ENCODE measurements at places on chromosomes 13 and 19.
A peak's percentile ranks its signal among the peaks of the same experiment; 100 is the strongest.

DNA sequence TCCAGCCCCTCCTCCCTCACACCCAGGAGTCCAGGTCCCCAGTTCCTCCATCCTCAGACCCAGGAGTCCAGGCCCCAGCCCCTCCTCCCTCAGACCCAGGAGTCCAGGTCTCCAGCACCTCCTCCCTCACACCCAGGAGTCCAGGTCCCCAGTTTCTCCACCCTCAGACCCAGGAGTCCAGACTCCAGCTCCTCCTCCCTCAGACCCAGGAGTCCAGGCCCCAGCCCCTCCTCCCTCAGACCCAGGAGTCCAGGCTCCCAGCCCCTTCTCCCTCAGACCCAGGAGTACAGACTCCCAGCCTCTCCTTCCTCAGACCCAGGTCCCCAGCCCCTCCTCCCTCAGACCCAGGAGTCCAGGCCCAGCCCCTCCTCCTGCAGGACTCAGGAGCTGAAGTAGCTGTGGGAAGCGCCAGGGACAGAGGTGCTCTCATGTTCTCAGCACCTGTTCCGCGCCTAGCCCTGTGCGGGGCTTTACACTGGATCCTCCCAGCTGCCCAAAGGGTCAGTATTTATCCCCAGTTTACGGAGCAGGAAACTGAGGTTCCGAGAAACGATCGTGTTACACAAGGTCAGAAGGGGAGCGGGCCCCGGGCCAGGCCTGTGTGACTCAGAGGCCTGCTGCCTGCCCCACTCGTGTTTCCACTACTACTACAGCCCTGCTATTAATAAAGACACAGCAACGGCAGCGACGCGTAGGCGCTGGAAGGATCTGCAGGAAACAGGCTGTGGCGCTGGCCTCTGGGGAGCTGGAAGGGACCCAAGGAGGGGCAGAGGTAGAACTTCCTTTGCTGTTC lies 1.7 kb upstream of the SBK3 start:
- DNase-seq = no peak

DNA sequence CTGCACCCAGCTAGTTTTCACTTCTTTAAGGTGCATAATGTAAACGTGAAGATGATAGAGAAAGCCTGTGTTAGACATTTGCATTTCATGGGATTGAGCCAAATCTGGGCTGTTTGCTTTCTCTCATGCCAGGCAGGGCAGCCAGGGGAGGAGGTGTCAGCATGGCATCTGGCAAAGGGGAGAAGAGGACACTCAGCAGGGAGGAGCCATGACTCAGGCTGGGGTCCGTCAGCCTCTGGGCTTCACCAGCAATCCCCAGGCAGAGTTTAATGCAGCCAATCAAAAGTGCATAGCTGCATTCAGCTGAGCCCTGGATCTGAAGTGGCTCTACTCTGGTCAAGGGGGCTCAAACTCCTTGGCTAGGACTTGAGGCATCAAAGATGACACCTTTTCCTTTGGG lies 23.5 kb downstream of the EBPL start:
- DNase-seq = no peak

- no peak for DNase-seq
Observed at GRCh38 chr13:97934590-97934989, 18.9 kb upstream of the IPO5 start.

DNA sequence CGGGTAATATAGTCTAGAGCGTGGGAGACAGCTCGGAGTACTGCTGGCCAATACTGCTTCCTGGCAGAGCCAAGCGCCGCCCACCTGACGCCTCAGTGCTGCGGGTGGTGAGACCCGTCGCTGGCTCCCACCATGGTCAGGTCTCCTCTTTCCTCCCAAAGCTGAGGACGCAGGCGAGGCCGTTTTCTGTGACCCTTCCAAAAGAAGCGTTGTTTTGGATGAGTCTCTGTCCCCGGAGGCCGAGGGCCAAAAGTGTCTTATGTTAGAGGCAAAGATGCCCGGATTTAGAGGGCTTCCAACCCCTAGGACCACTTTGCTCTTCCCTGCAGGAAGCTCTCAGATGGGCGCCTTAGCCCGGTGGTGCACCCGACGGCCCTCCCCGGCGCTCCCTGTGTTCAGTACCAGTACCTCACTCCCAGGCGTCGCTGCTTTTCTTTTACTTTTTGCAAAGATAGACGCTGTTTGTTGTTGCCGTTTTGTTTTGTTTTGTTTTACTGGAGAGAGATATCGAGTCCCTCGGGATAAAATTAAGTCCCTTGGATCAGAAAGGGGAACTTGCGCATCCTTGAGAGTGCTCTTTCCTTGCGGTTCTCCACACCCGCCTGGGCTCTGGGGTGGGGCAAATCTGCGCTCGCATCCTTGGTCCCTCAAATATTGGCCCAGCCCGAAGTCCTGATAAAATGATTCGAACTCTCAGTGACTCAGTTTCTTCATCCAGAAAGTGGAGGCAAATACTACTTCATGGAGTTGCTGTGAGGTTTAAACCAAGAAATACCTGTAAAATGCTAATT lies 7.0 kb downstream of the PDX1 start:
- peak; percentile 47 for DNase-seq

GRCh38 chr13:38350114-38350617 lies 515 bp downstream of the UFM1 start:
- peak; percentile 42 for DNase-seq

DNA sequence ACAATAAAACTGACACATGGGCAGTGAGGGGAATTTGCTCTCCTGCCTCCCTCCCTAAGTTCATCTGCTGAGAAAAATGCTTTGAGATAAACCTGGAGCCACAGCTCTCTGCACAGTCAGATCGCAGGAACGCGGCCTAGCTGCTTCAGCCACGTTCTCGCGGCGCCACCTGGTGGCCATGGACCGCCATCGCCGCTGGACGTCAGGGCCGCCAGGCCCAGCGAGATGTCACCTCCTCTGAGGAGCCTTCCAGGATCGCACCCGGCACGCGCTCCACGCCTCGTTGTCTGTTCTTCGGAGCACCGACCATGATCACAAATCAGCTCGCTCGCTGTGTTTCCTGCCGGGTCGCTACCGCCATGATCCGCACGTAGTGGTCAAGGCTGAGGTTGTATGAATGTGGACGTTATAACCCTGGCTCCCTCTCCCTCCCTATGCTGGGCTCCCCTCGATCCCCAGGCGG lies 20.6 kb upstream of the USP29 start:
- peak; percentile 84 for DNase-seq

GRCh38 chr13:106326751-106327150 lies 208.7 kb downstream of the EFNB2 start:
- DNase-seq = no peak

DNA sequence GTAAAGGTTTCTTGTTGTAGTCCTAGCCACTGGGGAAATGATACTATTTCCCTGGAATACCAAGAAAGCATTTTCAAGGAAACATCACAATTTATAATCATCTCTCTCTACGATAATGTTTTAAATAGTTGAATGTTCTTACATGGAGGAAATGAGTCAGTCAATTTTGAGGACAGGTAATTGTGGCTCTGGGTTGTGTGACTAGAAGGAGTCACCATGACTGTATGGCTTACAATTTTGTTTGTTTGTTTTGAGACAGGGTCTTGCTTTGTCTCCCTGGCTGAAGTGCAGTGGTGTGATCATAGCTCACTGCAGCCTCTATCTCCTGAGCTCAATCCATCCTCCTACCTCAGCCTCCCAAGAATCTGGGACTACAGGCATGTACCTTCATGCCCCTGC lies 47.4 kb downstream of the COG3 start:
- no peak for DNase-seq

- DNase-seq = no peak
Observed at GRCh38 chr19:44947041-44947581, 1.3 kb downstream of the APOC2 start.

GRCh38 chr13:108326309-108326708 lies 56.8 kb downstream of the TNFSF13B start:
- DNase-seq = no peak

DNA sequence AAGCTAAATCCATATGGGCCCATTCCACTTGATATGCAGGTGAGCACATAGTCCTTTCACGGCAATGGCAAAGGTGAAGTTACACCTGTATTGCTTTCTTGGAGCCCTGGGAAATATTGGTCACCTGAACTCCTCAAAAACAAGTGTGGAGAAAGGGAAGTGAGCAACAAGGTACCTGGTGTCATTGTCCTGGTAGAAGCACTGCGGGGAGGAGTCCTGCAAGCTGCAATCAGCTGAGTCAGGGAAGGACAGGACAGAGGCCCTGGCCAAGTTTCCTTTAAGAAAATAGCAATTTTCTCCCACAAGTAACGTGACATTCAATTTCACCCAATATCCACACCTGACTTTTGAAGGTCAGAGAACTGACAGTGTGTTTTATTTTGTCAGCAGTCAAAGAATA lies 389.1 kb downstream of the IRS2 start:
- DNase-seq = no peak

- DNase-seq = no peak
Observed at GRCh38 chr13:51832471-51833152, 12.4 kb downstream of the TMEM272 start.

DNA sequence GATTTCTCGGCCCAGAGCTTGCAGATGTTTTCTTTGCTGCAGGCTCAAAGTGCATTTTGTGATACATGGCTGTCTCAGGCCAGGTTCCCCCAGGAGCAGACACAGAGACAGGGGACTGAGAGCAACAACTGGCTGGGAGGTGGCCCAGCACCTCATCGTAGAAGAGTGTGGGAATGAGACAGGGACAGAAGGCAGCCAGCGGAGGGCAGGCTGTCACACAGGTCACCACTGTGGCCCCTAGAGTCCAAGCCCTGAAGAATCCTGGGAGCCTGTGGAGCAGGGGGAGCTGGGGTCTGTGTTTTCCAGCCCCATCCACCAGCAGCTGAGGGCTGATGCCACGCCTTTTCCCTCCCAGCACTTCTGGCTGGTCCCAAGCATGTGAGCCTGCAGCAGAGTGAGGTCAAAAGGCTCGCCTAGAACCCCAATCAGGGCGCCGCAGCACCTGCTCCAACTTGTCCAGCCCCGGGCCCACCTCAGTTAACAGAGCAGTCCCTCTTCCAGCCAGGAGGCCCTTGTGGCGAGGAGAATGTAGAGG lies 723.8 kb downstream of the UQCRFS1 start:
- no peak for DNase-seq

DNA sequence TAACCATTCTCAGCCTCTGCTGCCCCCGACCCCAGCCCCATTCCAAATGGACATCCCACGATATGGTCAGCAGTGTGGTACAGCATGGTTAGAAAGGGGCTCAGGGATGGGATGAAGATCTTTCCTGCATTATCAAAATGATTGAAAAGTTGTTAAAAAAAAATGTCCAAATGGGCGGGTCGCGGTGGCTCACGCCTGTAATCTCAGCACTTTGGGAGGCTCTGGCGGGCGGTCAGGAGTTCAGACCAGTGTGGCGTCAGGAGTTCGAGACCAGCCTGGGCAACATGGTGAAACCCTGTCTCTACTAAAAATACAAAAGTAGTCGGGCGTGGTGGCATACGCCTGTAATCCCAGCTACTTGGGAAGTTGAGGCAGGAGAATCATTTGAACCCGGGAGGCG lies 54.3 kb upstream of the ZNF254 start:
- no peak for DNase-seq

- no peak for DNase-seq
Observed at GRCh38 chr13:48353590-48353989, 50.0 kb downstream of the RB1 start.
